ENCODE measurements at places on chromosomes 12 and 14.

GRCh38 chr14:30958555-30959407 lies 66.7 kb upstream of the AP4S1 start:
- DNase-seq: no peak

GRCh38 chr12:16037533-16037932 lies 126.4 kb downstream of the DERA start:
- DNase-seq: no peak

DNA sequence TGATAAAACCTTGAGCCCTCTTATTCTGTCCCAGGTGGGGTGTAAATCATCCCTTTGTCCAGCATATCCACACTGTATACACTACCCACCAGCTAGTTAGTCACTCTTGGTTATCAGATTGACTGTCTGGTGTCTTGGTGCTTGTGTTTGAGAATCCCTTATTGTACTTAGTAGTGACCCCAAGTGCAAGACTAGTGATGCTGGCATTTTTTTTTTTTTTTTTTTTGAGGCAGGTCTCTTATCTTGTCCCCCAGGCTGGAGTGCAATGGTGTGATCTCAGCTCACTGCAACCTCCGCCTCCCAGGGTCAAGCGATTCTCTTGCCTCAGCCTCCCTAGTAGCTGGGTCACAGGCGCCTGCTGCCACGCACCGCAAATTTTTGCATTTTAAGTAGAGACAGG lies 5.8 kb downstream of the VRK1 start:
- DNase-seq: no peak

GRCh38 chr12:12439636-12440035 lies 82.8 kb downstream of the BORCS5 start:
- no peak for DNase-seq

DNA sequence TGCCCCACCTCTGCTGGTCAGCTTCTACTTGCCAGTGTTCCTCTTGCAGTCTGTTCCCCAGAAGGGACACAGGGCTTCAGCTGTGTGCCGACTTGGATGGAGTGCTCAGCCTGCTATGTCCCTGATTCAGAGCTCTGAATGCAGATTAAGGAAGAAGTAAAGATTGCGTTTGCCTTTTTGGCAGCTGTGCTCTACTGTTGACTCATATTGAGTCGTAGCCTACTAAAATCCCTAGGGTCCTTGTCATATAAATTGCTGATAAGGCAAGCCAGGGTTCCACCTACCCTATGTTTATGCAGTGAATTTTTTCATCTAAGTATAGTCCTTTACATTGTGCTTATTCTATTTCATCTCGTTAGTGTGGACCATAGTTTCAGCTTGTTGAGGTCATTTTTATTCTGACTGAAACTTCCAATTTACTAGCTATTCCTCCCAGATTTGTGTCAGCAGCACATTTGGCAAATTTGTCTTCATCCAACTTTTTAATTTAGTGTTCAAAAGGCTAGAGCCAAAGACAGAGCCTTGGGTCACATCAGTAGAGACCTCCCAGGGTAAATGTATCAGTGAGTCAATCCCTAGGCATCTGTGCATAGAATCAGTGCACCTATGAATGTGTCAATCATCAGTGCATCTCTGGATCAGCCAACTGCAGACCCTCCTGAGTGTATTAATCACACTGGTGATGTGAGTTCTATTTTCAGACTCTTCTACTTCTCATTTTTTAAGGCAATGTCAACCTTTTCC lies 31.9 kb downstream of the CACNA1C start:
- no peak for DNase-seq

DNA sequence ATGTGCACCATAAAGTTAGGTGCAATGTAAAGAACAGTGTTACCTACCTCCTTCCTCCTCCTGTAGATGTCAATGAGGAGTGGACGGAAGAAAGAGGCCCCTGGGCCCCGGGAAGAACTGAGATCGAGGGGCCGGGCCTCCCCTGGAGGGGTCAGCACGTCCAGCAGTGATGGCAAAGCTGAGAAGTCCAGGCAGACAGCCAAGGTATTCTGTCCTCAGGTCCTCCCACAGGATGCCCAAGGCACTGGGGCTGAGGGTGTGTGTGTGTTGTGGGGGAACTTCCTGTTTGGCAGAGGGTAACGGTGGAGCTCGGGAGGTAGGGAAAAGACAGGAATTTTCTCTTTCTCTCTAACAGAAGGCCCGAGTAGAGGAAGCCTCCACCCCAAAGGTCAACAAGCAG lies 6.4 kb downstream of the ATN1 start:
- DNase-seq: no peak

GRCh38 chr14:52272375-52272774 lies 4.9 kb downstream of the PTGDR start:
- DNase-seq: peak; percentile 64

- DNase-seq: no peak
These were observed 8.3 kb upstream of the PPP1R13B start for GRCh38 chr14:103855734-103856095.

- no peak for DNase-seq
These were observed 106.9 kb downstream of the STXBP6 start for GRCh38 chr14:24943024-24943423.

GRCh38 chr12:51818086-51818485 lies 30.4 kb downstream of the FIGNL2 start:
- no peak for DNase-seq

DNA sequence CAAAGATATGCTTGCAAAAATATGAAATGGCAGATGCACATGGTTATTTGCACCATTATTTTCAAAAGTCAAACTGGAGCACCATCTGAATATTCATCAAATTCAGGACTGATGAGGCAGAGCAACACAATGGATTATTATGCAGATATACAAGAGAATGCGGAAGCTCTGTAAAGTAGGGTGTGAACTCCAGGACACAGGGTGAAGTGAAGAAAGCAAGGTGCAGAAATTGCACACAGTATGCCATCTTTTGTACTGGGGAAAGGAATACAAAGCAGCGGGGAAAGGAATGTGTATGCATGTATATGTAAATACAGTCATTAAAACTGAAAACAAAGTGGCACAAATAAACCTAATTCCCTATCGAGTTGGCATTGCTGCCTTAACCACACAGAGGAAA lies 22.7 kb upstream of the CLEC4E start:
- DNase-seq: no peak

DNA sequence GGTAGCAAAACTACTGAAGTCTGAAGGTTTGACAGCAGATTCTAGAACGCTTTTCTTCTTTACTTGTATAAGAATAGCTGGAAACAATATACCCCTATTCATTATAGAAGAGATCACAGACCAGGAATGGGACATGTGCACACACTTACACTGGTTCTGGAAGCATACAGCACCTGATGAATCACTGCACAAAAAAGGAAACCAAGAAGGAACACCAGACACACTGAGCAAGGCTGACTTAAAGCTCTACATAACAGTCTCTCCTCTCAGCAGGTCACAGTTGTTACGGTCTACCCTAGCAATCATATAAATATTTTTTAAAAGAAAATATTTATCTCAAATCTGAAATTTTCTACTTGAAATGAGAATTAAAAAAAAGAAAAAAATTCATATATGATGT lies 13.5 kb downstream of the ATP2B1 start:
- DNase-seq: no peak

- no peak for DNase-seq
These were observed 440.7 kb upstream of the PDE3A start for GRCh38 chr12:19927661-19928060.

DNA sequence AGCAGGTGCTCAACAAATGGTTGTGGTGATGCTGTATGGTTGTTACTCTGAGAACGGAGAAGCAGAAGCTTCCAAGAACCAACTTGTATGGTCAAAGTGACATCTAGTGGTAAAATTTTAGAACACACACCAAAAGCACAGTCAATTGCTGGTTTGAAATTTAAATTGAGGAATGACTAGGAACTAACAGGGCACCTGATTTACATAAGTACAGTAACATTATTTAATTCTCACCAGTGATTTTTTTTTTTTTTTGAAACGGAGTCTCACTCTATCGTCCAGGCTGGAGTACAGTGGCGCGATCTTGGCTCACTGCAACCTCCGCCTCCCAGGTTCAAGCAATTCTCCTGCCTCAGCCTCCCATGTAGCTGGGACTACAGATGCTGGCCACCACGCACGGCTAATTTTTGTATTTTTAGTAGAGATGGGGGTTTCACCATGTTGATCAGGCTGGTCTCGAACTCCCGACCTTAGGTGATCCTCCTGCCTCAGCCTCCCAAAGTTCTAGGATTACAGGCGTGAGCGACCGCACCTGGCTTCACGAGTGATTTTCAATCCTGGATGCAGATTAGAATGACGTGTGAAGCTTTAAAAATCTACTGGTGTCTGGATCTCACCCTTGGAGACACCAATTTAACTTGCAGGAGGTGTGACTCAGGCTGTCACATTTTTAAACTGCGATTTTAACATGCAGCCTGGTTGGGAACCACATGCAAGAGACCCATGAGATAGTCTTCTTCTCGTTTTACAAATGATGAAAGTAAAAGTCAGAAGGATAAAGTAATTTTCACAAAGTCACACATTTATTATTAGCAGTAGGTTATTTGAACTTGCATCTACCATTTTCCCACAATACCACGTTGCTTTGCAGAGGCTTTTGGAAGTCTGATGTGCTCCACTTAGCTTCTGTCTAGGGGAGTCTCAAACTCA lies 14.1 kb upstream of the NUMB start:
- peak; percentile 50 for DNase-seq

DNA sequence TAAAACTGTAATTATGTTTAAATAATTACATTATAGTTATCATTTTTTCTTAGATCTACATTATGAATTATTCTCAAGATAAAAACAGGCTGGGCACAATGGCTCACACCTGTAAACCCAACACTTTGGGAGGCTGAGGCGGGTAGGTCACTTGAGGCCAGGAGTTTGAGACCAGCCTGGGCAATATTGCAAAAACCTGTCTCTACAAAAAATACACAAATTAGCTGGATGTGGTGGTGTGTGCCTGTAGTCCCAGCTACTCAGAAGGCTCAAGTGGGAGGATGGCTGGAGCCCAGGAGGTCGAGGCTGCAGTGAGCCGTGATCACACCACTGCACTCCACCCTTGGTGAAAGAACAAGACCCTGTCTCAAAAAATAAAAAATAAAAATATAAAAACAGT lies 40.3 kb upstream of the KCNJ8 start:
- DNase-seq: no peak

DNA sequence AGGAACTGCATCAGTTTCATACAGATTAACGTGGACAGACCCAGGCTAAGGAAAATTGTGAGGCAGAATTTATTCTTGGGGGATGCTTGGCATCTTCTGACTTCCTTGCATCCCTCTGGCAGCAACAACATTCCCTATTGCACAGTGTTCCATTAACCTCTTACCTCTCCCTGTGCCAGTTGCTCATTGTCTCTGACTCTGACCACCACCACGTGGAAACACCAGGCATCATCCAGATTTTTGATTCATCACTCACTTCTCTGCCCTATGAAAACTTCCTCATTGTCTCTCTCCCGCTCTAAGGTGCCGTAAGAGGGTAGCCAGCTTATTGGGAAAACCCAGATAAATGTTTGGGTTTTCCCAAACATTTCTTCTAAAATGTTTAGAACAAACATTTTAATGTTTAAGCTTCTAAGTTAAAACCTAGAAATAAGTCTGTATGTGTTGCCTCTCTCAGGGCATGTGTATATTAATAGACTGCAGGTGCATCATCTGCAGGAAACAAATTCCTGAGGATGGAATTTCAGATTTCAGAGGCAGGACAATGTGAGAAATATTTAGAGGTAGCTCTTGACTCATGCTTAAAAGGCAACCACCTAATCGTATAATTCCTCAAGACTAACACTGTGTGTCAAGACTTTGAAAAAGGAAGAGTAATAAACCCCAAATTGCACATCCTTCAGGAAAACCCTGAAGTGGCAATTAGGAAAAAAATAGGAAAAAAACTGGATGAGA lies 64.5 kb upstream of the SLC35F4 start:
- no peak for DNase-seq

Data from NCI-H526 (cell line).